ENCODE measurements at places on chromosomes 16 and 17.
A peak's percentile ranks its signal among the peaks of the same experiment; 100 is the strongest.

- peak; percentile 57 for DNase-seq
Measured at GRCh38 chr17:50865060-50865867, 890 bp downstream of the TOB1 start.

GRCh38 chr17:48556576-48557401, 11.9 kb upstream of the HOXB2 start:
- DNase-seq: no peak

GRCh38 chr16:20674684-20675487, 22.6 kb downstream of the ACSM1 start:
- no peak for DNase-seq

DNA sequence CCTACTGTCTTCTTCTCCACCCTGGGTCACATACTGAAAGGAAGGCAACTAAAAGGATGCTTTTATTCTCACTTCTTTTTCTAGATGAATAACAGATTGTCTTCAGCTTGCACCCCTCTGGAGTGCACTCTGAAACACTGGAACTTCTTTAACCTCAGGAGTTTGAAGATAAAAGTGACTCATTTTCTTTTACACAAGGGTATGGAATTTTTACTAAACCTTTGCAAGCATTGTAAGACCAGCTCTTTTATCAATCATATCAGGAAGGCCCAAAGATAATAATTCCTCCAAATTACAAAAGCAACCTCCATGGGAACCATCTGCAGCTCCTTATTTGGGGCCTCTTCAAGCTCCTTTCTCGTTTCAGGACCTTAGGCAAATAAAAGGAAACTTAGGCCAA, 193.5 kb upstream of the KIF2B start:
- no peak for DNase-seq

DNA sequence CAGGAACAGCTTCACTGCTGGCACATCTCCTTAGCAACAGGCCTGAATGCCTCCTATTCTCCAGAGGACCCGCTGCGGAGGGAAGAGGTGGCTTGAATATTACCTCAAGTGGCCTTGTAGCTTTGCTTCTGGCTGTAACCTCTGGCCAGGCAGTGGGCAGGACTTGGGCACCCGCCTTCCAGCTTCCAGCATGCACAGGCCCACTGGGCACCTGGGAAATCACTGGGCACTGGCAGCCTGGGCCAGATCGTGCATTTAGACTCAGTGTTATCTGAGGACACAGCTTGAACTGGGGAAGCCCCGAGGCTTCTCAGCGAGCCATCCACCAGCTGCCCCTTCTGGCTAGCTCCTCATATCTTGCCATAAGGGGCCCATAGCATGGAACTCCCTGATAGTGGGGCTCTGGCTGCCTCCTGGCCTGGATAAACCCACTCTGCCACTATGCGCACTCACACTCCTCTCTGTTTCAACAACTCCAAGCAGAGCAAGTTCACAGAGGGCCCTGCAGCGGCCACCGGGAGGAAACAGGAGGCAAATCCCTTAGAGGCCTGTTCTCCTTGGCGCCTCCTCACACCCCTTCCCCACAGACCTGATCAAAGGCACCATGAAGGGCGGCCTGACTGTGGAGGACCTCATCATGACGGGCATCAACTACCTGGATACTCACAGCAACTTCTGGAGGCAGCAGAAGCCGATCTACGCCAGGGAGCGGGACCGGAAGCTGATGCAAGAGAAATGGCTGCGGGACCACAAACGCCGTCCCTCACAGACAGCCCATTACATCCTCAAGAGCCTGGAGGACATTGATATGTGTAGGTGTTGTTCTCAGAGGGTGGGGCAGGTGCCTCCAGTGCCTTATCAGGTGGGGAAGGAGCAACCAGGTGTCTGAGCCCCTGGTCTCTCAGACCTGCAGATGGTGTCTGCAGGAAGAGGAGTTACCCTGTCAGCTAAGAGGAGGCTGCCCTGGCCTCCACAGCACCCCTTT, 7.8 kb downstream of the ODAD4 start:
- DNase-seq: no peak

DNA sequence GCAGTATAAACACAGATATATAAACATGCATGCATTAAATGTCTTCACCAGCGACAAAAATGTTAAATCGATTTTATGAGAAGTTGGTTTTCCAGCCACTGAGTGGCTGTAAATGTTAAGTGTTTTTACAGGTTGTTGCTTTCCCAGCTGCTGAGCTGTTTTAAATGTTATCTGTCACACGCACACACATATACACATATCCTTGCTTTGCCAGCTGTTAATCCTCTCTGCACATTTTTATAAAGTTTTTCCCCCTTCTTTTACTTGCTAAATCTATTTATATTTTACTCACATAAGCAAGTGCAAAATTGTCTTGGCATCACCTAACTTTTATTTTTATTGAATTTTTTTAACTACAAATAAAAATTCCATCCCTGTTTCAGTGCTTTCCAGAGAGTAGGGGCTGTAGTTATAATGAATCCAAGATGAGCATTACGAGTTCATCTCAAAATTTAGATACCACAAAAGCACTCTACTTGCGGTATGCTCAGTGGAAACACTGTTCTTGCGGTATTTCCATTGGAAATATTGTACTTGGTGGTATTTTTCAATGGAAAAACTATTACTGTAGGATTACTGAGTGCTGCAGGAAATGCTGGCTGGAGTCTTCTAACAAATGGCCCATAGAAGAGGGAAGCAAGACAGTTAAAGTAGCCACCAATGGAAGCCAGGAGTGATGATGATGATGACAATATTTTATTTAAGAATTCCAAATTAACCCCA, 124.9 kb upstream of the KCNJ16 start:
- DNase-seq: no peak

DNA sequence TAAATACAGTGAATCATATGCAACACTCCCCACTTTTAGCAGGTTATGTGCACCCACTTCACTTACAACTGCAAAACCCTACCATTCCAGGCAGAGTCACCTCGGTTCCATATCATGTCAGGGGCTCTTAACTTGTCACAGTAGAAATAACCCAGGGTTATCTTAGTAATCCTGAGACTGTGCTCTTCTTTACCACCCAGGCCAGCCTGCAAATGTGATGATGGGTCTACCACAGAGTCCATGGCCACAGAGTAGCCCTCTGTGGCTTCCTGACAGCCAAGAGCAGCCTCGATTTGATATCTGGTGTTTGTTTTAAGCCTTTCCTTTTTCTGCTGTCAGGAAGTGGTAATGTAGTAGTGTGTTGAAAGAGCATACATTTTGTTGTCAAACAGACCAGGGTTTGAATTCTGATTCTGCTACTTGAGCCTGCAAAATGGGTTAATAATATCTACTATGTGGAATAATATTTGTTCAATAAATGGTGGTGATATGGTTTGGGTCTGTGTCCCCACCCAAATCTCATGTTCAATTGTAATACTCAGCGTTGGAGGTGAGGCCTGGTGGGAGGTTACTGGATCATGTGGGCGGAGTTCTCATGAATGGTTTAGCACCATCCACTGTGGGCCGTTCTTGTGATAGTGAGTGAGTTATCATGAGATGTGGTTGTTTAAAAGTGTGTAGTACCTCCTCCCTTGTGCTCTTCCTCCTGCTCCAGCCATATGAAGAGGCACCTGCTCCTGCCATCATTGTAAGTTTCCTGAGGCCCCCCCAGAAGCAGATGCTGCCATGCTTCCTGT, 416.5 kb downstream of the UTP18 start:
- DNase-seq: no peak

- DNase-seq: no peak
Measured at GRCh38 chr17:75661531-75661930, 5.4 kb downstream of the RECQL5 start.

DNA sequence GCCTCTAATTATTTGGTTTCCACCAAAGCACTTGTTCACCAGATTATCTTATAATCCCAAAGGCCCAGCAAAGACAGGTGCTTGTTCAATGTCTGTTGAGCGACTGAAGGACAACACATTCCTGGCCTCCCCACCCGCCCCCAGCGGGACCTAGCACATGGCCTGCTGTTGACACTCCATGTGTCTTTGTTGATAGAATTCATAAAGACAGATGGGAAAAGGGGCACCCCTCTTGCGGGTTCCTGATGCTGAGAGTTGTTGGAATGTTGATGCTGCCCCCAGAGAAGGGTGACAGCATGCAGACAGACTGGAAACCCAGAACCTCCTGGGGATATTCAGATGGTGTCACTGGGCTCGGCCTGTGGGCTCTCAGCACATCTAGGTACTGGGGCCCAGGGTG, 36.9 kb downstream of the SNX20 start:
- no peak for DNase-seq

DNA sequence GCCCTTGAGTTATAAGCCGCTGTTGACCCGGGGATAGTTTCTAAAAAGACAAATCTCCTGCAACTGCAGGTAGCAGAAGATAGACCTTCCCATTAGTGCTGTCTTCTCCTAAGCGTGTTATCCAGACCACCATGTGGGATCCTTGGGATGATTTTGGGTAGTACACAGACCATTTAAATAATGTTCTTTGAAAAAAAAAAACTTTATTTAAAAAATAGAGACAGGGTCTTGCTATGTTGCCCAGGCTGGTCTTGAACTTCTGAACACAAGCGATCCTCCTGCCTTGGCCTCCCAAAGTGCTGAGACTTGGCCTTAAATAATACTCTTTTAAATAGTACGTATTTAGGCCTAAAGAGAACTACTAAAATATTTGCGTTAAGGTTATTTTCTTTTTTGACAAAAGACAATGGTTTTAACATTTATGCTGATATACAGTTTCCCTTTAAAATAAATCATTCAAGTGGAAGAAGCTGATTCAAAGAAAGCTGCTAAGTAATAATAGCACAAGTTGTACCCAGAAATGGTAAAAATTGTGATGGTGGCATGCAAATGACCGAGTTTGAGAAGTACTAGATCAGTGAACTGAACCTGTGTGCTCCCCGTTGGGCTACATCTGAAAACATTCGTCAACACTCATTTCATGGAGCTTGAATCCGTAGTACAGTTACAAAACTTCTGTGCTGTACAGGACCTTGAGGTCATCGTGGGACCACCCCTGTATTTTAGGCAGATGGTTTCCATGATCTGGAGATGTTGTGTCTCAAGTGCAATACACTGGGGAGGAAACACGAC, 24.0 kb downstream of the SMARCE1 start:
- DNase-seq: no peak

- peak; percentile 78 for DNase-seq
Measured at GRCh38 chr17:45171338-45172231, 9.9 kb downstream of the HEXIM2 start.

DNA sequence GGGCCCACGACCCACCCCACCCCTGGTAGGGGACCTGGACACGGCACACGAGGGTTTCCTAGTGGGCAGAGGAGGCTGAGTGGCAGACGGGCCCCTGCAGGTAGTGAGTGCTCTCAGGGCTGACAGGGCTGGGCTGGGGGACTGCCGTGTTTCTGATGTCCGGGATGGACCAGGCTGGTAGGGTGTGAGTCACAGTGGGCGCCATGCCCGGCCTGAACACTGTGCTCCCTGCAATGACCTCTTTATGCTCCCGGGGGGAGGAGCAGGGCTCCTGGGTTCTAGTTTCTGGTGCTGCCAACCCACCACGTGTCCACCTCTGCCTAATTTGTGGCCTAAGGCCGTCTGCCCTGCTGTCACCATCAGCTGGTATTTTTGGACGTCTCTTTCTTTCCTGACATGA, 26.3 kb downstream of the ARHGAP23 start:
- no peak for DNase-seq

- DNase-seq: no peak
Measured at GRCh38 chr16:22322021-22322471, 24.8 kb downstream of the POLR3E start.

GRCh38 chr17:65287040-65287439, 149.9 kb downstream of the RGS9 start:
- DNase-seq: no peak

- no peak for DNase-seq
Measured at GRCh38 chr16:51222016-51222415, 70.9 kb upstream of the SALL1 start.

- DNase-seq: no peak
Measured at GRCh38 chr17:81479175-81480071, 33.2 kb downstream of the ACTG1 start.

DNA sequence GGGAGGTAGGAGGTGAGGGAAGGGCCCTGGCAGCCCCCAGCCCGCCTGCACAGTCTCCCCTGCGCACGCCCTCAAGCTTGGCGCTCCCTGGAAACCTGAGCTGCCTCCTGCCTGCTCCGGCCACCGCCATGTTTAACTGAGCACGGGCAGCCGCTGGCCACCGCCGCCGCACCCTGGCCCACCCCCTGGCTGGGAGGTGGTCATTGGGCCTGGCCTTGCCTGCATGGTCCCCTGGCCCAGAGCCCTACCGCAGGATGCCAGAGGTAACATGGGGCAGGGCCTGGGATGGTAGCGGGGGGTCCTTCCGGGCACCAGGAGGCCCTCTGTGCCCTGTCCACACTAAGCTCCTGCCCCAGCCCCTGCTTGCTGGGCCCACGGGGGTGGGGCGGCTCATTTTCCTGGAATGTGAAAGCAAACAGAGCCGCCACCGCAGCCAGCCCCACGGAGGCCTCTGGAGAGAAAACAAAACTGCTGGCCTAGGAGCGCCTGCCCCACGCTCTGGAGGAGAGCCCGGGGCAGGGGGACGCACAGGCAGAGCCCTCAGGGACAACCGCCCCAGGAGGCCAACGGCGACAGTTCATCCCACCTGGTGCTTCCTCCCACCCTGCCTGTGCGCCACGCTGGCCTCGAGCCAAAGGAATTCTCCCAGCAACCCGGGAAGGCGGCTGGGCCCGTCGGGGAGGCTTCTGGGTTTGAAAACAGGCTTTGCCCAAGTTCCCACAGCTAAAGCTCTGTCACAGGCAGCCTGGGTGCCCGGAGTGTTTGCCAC, 8.9 kb downstream of the NHERF2 start:
- DNase-seq: no peak

DNA sequence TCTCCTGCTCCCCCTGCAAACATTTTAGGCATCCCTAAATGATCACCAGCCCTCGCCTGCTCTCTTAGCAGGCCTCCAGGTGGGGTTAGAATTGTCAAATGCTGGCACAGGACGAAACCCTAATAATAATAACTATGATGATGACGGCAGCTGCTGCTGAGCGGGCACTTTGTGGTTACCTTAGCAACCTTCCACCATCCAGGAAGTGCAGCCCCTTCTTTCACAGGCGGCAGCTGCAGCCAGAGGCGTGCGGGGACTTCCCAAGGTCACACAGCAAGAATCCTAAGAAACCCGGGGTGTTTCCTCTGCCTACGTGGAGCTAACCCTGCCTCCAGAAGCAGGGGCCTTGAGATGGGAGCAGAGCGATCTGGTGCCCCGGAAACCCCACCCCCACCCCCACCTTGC, 22.4 kb upstream of the EIF1 start:
- DNase-seq: no peak

- no peak for DNase-seq
Measured at GRCh38 chr16:54093281-54093680, 193.3 kb downstream of the IRX3 start.

- DNase-seq: no peak
Measured at GRCh38 chr16:88428156-88428555, 24.9 kb upstream of the ZFPM1 start.
